ENCODE measurements at places on chromosomes 16 and 17. TPM values are rescaled to one million over a fixed set of nuclear protein-coding genes. Genes with fewer than 3 reads are reported as not detected.

Gene RAB11FIP4
- total RNA-seq: 1.1 TPM

Gene CKLF
- 66.7 TPM for total RNA-seq

DNA sequence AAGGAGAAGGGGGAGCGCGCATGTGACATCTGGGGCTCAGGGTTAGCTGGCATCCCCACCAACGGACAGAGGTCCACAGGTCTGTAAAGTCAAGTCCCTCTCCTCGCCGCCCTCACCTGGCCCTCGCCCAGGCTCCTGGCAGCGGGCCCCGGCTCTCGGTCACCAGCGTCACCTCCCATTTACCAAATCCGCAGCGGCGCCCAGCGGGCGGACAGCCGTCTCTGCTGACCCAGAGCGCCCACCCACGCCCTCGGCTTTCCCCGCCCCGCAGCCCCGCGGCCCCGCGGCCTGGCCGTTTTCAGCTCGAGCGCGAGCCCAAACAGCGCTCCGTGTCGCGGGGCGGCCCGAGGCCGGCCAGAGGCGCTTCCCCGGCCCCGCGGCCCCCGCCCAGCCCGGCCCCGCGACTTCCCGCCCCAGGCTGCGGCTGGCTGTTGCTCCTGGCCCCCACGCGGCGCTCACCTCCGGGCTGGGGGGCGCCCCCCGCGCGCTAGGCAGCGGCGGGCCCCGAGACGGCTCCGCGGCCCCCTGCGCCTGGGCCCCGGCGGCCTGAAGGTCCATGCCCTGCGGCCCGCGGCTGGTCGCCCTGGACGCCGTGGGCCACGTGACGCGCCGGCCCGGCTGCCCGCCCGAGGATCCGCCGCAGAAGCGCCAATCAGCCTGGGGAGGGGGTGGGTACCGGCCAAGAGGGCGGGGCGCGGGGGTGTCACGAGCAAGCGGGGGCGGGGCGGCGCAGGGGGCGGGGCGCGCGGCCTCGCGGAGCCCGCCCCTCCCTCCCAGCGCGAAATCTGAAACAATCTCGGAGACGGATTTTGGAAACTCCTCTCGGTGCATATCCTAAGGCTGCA, at the start of gene COPRS:
Gene COPRS, minus strand, starts transcription at position 603 of the 845 bp plus-strand sequence. Its CDS starts 45 bp downstream, at position 558.
- peak; percentile 81 for DNase-seq

GRCh38 chr16:13376174-13376573, 474.8 kb downstream of the SHISA9 start:
- DNase-seq: no peak

DNA sequence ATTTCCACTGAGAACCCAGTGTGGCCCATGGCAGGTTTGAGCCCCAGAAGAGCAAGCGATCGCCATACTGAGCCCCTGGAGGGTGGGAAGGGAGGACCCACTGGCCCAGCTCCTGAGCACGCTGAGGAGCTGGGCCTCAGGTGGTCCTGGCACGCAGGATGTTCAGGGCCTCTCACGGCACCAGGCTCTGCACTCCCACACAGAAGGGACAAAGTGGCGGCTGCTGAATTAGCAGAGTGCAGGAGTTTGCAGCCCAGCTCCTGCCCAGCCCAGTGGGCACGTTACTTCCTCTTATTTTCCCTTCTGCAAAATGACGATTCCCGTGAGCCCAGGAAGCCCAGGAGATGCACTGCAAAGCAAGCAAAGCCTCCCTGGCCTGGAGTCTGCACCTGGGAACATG, 42.3 kb upstream of the MTSS2 start:
- DNase-seq: no peak

DNA sequence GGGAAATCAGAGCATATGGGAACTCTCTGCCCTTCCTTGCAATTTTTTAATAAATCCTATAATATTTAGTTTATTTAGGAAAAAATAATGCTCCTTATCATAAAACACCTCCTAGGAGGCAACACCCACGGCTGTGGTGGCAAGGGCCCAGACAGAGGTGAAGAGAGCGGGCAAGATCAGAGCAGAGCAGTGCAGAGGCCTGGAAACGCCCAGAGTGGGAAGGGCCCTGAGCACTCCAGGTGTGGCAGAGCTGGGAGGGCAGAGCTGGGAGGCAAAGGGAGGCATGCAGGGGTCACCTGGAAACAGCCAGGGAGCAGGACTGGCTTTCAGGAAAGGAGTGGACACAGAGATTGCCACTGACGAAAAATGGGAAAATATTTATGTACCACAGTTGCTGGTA, 17.3 kb downstream of the FBXO31 start:
- DNase-seq: no peak

DNA sequence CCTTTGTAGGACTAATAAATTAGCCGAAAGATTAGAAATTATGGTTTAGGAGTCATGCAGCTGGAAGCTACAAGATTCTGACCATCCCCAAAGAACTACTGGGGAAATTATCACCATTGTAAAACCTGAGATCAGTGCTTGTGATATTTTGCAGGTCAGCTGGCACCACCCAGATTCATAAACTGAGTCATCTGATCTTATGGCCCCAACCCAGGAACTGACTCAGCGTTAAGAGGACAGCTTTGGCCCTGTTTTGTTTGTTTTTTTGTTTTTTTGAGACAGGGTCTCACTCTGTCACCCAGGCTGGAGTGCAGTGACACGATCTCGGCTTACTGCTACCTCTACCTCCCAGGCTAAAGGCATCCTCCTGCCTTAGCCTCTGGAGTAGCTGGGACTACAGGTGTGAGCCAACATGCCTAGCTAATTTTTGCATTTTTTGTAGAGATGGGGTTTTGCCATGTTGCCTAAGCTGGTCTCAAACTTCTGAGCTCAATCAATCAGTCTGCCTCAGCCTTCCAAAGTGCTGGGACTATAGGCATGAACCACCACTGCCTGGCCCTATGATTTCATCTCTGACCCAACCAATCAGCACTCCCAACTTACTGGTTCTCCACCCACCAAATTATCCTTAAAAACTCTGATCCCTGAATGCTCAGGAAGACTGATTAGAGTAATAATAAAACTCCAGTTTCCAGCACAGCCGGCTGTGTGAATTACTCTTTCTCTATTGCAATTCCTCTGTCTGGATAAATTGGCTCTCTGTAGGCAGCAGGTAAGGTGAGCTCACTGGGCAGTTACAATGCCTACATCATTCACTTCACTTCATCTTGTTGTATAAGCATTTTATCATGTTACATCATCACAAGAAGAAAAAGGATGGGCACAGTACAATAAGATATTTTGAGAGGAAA, 79.4 kb upstream of the KSR1 start:
- peak; percentile 44 for DNase-seq

GRCh38 chr16:68300734-68301459, 9.8 kb downstream of the SLC7A6OS start:
- DNase-seq: no peak

DNA sequence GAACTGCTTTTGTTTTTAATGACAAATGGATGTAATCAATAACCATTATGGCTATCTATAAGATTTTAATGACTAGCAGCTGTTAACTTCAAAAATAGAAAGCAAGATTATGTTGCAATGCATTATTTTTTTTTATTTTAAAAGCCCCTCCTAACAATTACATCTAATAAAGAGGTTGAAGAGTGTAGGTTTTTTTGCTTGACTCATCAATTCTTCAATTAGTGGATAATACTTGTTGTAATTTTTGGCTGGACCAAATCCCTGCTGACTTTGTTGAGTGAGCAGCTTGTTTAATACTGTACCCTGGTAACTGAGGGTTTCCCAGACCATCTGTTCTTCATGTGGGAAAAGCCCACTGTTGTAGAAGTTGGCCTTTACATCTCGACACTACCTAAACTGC, 24.2 kb downstream of the KRT25 start:
- no peak for DNase-seq

- DNase-seq: no peak
These were observed 57.0 kb downstream of the TOM1L2 start for GRCh38 chr17:17915183-17915582.

GRCh38 chr16:80719573-80719972, 84.8 kb downstream of the CDYL2 start:
- DNase-seq: no peak

GRCh38 chr17:10616502-10617119, 40.5 kb downstream of the MYH3 start:
- DNase-seq: peak; percentile 61

GRCh38 chr17:13240851-13241250, 223.0 kb upstream of the ELAC2 start:
- DNase-seq: no peak

DNA sequence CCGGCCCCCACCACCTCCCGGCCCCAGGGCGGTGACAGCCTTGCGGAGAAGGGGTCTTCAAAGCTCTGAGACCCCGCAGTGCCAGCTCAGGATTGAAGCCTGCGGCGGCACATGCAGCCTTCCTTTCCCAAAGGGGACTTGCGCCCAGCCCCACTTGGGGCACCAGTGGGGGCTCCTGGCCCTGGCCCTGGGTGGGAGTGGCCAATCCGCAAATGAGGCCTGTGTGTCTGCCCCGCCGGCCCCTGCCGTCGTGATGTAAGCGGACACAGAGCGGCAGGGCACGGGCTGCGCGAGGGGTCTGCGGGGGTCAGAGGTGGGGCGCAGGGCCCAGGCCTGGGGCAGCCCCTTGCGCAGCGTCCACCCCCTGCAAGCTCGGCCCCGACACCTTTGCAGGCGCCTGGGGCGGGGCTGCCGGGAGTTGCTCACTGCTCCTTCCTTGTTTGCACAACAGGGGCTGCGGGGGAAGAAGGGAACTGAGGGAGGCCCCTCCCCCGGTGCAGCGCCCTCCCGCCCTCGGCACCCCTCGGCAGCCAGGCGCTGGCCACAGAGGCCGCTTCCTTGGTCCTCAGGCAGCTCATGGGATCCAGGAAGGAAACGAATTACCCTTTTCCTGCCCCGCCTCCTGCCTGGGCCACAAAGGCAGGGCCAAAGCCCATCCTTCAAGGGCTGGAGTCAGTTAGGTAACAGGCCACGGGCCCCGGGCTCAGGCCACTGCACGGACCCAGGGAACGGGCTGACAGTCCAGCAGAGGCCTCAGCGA, 2.9 kb downstream of the SLC16A3 start:
- peak; percentile 40 for DNase-seq

GRCh38 chr16:19173649-19174383, 5.8 kb downstream of the SYT17 start:
- no peak for DNase-seq

GRCh38 chr17:40755231-40755630, at the start of gene KRT25:
TSS of gene KRT25 (minus strand) at chr17:40755331. CDS start at chr17:40755271, 60 bp downstream.
- no peak for DNase-seq

DNA sequence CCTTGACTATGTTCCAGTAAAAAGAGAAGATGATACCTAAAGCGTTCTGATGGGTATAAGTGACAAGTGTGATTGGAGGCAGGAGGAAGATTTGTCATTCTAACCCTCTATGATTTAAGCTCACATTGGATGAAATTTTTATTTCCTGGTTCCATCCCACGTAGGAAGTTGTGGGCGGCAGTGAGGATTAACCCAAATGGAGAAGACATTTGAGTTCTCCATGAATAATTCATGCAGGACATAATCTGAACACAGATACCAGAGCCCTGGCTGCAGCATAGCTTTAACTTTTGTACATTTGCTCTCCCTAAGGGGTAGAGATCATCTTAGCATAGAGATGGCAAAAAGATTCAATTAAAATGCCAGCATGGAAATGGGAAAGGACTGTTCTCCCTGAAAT, 146.3 kb downstream of the SLC39A11 start:
- DNase-seq: no peak

- no peak for DNase-seq
These were observed 30.0 kb downstream of the CHD9 start for GRCh38 chr16:53084746-53085334.

DNA sequence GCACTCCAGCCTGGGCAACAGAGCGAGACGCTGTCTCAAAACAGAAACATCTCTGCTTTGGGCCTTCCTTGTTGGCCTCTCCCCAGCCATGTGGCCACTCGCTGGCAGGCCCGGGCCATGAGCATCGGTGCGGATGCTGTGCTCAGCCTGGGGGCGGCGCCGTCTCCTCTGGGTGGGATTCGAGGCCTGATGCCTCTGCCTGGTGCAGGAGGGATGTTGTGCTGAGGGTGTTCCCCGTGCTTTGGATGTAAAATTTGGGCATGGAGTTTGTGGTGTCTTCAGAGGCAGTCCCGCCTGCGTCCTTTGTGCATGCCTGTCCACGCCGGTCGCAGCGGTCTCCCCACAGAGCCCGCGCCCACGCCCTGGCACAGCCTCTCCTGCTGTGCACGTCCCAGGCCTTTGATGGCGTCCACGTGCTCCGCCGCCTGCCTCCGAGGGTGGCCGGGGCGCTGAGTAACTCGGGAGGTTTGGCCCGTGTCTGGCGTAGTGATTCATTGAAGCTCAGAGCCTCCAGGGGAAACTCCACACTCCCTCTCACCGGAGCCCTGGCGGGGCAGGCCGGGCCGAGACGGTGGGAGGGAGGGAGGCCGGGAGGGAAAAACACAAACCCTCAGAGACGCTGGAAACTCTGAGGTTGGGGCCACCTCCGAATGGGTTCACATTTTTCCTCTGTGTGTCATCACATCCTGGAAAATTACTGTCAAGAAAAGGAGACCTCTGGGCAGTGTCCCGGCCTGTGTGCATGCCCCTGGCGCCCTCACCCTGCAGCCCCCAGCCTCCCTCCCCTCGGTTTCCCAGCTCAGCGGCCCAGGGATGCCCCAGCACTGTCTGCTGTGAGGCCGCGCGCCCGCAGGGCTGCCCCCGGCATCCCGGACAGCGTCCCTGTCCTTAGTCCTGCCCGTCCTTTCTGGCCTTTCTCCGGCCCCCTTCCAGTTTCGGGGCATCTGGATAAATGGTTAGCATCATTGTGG, 19.0 kb downstream of the CENPX start:
- DNase-seq: peak; percentile 95

DNA sequence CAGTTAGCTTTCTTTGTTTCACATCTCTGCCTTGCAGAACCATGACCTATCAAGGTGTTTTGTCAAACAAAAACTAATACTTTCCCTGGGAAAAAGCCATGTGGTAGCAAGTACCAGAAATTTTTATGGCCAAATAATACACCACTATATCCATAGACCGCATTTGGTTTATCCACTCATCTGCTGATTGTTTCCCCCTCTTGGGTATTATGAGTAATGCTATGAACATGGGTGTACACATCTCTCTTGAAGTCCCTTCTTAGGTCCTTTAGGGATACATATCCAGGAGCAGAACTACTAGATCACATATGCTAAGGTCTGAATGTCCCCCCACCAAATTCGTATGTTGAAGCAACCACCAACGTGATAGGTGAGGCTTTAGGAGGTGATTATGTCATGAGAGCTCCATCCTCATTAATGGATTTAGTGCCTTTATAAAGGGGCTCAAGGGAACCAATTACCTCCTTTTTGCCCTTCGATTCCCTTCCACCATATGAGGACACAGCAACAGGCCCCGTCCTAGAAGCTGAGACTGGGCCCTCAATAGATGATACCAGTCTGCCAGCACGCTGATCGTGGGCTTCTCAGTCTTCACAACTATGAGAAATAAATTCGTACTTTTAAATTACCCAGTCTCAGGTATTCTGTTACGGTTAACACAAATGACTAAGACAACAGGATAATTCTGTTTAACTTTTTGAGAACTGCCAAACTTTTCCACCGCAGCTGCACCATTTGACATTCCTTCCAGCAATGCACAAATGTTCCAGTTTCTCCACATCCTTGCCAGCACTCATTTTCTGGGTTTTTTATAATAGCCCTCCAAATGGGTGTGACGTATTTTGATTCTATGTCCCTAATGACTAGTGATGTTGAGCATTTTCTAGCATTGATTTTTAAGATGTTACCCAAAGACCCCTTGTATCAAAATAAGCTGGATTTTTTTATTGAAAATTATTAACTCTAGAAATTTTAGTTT, 30.0 kb downstream of the SIAH1 start:
- no peak for DNase-seq
